T-helper 17 cell (primary cell): ENCODE measurements at places on chromosomes 2 and 18. TPM values are rescaled to one million over a fixed set of nuclear protein-coding genes. Genes with fewer than 3 reads are reported as not detected.

The BOK gene
- total RNA-seq = not detected

The COBLL1 gene
- not detected for total RNA-seq

The PRSS56 gene
- not detected for total RNA-seq

The ADGRF3 gene
- 1.3 TPM for total RNA-seq

DNA sequence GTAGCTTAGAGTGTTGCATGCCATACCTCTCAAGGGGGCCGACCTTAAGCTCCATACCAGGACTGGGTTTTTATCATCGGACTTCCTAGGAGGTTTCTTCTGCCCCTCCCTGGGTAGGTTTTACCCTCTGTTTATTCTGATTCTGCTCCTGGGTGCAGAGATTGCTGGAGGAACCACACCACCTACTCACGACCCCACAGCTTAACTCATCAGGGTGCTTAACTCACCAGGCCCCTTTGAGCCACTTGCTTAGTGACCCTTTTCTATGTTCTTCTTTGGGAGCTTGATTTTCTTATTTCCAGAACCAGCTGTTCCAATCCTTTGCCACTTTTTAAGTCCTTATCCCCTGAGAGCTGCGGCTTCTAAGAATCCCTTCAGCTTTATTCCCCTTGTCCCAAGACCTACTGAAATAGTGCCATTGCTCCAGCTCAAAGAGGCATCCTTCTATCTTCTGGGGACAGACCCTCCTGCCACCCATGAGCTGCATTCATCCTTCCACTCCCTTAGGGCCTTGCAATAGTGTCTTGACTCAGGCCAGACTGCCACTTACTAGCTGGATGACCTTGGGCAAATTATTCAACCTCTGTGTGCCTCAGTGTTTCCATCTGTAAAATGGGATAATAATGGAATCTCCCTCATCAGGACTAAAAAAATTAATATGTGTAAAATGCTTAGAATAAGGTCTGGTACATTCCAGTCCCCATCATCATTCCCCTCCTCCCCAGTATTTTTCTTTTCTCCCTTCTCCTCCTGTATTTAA lies 5.8 kb downstream of the OXER1 start:
- DNase-seq = no peak
- no peaks in the 10 kb centered on the region for H3K27me3 ChIP-seq
- H3K4me1 ChIP-seq = peaks cover 6% of the 10 kb centered on the region
- H3K4me3 ChIP-seq = no peak overlapping the region
- H3K36me3 ChIP-seq = peaks cover 16% of the 10 kb centered on the region

DNA sequence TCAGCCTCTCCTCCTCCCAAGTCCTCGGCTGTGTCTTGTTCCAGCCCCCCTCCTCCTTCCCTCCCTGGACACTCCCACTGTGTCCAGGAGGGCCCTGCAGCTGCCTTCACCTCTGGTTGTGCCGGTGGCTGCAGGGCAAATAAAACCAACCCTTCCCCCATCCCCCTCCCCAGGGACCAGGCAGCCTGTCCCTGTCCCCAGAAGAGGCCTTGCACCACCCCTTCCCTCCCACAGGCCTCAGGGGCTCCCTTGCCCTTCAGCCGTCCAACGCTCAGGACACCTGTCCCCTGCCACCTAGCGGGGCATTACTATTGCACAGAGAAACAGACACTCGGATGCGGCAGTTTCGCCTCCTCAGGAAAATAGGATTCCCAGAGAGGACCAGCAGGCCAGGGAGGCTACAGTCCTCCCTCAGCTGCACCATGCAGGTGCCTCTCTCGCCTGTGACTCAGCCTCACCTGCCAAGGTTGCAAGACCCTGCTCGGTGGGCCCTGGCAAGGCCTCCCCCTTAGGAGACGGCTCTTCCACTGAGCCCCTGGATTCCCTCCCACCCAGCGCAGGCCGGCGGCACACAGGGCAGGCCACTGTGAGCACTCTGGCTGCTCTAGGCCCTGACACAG lies 5.5 kb upstream of the GPC1 start:
- DNase-seq = no peak
- peaks cover 2% of the 10 kb centered on the region for H3K36me3 ChIP-seq
- H3K4me1 ChIP-seq = peaks cover 3% of the 10 kb centered on the region
- H3K4me3 ChIP-seq = no peak overlapping the region
- no peak overlapping the region for H3K27ac ChIP-seq
- peaks cover 16% of the 10 kb centered on the region for H3K27me3 ChIP-seq

DNA sequence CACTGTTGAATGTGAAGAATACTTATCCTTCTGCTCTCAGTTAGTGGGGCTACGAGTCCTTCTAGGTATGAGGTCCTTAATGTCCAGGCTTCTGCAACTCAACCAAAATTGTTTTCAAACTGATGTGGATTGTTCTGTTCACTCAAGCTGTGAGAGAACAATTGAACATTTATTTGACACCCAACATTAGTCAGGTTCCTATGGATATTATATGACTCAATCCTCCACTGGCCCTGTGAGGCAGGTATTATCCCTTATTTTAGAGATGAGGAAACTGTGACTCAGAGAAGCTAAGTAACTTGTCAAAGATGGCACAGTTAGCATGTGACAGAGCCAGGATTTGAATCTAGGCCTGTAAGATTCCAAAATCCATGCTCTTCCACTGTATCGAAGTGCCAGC lies 1.2 kb upstream of the LYG2 start:
- H3K36me3 ChIP-seq = peaks cover 2% of the 10 kb centered on the region
- H3K4me1 ChIP-seq = peaks cover 4% of the 10 kb centered on the region
- no peak overlapping the region for H3K4me3 ChIP-seq
- no peak for DNase-seq
- no peak overlapping the region for H3K27ac ChIP-seq
- H3K27me3 ChIP-seq = no peaks in the 10 kb centered on the region

The PAX3 gene
- total RNA-seq = not detected

The FOSL2 gene
- 114 TPM for total RNA-seq

DNA sequence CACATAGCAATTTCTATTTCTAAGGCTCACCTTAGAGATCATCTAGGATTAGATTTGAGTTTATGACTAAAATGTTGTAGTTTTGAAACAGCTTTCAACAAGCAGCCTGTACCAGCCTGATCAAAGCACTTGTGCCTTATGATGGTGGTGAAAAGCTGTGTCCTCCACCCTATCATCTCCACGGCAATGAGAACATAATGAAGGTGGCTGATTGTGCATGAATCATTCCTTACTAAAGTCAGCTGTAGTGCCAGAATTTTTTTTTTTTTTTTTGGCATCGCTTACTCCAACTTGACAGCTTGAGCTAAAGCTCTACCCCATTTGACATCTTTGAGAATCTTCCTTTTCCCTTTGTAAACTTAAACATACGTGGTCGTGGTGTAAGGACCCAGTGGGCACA lies 86.0 kb downstream of the DCC start:
- no peaks in the 10 kb centered on the region for H3K27me3 ChIP-seq
- no peaks in the 10 kb centered on the region for H3K36me3 ChIP-seq
- H3K4me1 ChIP-seq = no peaks in the 10 kb centered on the region
- DNase-seq = no peak
- H3K4me3 ChIP-seq = no peak overlapping the region
- H3K27ac ChIP-seq = no peak overlapping the region

The FNDC4 gene
- not detected for total RNA-seq

DNA sequence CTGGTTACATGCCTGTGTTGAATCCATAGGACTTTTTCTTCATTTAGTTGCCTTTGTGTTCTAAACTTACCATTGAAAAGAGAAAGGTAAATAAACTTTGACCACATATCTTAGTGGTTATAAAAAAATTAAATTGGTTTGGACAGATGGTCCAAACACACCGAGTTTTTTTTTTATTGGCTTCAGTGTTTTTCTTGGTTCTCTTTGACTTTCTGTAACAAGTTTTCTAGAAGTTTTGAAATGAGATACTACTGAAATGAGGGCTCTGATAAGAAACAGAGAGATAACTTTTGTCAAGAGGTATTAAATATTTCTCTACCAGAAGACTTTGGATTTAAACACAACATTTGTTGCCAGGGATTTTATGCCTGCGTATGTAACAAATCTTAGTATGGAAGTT lies 20.7 kb downstream of the SPTBN1 start:
- no peak overlapping the region for H3K27ac ChIP-seq
- H3K27me3 ChIP-seq = no peaks in the 10 kb centered on the region
- H3K4me3 ChIP-seq = no peak overlapping the region
- no peaks in the 10 kb centered on the region for H3K4me1 ChIP-seq
